ENCODE measurements at places on chromosomes 5 and 9.

DNA sequence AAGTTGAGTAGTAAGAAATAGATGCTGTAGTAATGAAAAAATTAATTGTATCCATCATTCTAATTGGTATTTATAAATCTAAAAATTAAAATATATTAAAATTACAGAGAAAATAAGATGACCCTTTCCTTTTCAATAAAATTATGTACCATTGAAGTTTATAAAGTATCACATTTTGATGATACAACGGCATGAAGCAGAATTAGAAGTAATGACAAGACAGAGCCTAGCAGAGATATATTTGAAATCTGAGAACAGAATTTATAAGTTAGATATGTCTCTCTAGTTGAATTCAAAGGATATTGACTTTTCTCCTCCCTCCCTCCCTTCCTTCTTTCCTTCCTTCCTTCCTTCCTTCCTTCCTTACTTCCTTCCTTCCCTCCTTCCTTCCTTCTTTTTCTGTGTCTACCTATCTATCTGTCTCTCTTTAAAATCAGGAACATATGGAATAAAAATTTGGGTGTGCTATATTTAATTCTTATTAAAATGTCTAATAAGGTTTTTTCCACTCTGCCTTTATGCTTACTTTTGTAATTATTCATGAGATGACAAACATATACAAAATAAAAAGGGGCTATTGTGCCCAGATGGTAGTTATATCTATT, 258.5 kb upstream of the CD180 start:
- DNase-seq: no peak

GRCh38 chr5:51276250-51276649, 107.0 kb upstream of the ISL1 start:
- DNase-seq: no peak

- no peak for DNase-seq
Measured at GRCh38 chr5:40071870-40072269, 607.8 kb upstream of the PTGER4 start.

GRCh38 chr9:100466829-100467221, 6.1 kb upstream of the TMEFF1 start:
- DNase-seq: no peak

- no peak for DNase-seq
Measured at GRCh38 chr9:38662763-38663593, 42.6 kb upstream of the ANKRD18A start.

Data from SW 1271 (cell line).